CD4-positive, CD25-positive, alpha-beta regulatory T cell (primary cell): ENCODE measurements at places on chromosomes 6 and 20. TPM values are rescaled to one million over a fixed set of nuclear protein-coding genes. Genes with fewer than 3 reads are reported as not detected.

- DNase-seq: peak; percentile 13
Observed at GRCh38 chr6:6856538-6857523, 250.9 kb upstream of the RREB1 start.

Gene PCIF1
- total RNA-seq: 95.3 TPM

Gene RCAN2
- not detected for total RNA-seq

Gene SDCBP2
- total RNA-seq: 1.2 TPM

GRCh38 chr6:126252154-126252553 is 87.8 kb upstream of the CENPW start:
- DNase-seq: no peak

DNA sequence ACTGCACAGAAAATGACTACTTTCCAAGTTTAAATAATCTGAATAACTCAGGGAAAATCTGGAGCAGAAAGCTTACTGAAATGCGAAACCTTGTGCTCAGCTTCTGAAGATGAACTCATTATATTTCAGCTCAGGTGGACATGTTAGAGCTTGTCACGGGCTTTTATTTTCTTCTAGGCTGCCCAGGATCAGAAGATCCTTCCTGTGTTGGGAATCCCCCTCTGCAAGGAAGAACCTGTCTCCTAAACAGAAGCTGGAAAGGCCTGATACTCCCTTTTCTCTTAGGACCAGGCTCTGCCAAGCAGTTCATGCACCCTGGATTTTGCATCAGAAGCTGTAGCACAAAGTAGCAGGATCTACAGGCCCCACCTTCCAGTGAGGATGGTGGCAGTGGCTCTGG is 5.1 kb upstream of the SLC2A12 start:
- no peak for DNase-seq

GRCh38 chr6:142822842-142823241 is 122.1 kb downstream of the HIVEP2 start:
- DNase-seq: no peak

GRCh38 chr20:29878777-29879442 is 1378.6 kb upstream of the DEFB115 start:
- no peak for DNase-seq

DNA sequence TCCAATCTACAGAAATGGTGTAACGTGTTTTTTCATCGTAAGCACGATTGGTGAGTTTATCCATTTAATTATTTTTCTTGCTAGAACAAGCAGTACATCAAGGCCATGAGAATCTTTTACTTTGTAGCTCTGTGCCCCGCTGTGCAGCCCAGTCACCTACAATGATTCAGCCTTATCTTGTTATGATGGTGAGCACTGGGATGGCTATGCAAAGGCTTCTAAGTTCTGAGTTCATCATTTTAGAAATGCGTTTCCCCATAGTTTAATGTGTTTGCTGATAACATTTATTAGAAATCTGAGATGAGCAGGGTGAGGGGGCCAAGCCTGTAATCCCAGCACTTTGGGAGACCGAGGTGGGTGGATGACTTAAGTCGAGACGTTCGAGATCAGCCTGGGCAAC is 111.8 kb upstream of the QKI start:
- DNase-seq: no peak

GRCh38 chr6:157274471-157275226 is 48.7 kb downstream of the TMEM242 start:
- peak; percentile 81 for DNase-seq

Gene ULBP3
- 1.3 TPM for total RNA-seq

DNA sequence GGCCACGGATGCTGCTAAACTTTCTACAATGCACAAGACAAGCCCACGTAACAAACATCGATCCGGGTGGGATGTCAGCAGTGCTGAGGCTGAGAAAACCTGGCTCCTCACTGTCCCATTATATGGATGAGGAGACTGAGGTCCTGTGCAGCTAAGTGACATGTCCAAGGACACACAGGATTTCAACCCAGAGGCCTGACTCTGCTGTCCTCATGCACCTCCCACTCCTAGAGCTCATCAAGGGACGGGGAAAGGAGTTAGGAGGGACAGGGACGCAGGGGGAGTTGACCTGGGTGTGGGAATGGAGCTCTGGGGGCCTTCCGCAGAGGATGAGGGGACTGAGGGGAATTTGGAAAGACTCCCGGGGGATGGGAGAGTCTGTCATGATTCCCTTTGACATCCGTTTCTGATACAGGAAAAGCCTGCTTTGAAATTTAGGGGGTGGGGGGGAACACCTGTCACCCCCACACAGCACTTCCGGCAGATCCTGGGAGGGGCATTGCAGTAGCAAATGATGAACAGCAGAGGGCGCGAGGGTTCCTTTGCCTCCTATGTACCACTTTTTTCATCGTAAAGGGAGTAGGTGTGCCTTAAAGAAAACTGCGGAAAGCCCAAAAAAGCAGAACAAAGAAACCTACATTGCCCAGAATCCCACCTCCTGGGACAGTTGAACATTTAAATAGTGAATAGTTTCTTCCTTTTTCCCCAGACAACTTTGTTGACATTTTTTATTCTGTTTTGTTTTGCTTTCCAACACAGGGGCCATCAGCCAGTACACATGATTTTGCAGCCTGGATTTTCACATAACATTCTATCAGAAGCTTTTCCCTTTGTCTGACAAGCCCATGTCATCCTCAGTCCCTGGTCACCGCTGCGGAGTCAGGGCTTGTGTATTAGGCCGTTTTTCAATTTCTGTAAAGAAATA is 48.6 kb downstream of the SLC2A10 start:
- peak; percentile 38 for DNase-seq

Gene COL20A1
- total RNA-seq: 0.20 TPM

Gene LRRN4
- total RNA-seq: not detected

- DNase-seq: no peak
Observed at GRCh38 chr6:116165596-116165995, 39.7 kb upstream of the COL10A1 start.

DNA sequence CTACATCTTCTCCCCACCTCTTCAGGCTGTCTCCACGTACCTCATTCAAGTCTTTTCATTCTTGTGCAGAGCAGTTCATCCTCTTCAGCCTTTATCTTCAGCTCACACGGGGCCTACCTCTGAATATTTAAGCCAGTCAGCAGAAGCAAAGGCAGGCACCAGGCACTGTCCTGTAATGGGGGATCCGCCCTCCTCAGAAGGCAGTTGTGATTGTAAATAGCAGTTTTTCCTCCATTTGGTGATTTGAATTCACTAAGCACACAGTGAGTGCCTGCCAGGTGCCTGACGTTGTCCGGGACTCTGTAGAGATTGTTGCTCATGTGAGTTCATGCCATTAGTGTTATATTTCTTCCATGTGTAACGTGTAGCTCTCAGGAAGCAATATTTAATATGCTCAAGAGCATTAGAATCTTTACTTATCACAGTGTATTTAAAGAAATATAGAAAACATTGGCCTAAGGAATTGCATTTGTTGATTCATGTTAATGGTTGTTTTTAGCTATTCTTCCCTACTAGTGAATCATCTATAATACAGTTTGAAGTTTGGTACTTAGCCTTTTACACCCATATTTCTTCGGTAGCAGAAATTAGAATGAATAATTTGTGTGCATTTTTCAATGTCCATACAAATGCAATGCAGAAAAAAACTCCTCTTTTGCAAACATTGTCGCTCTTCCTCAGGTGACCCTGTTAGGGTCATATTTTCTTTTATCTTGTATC is 17.9 kb downstream of the BPHL start:
- DNase-seq: no peak

- DNase-seq: no peak
Observed at GRCh38 chr6:50821441-50822077, 2.9 kb downstream of the TFAP2B start.

GRCh38 chr6:15320693-15321092 is 74.8 kb downstream of the JARID2 start:
- DNase-seq: no peak

DNA sequence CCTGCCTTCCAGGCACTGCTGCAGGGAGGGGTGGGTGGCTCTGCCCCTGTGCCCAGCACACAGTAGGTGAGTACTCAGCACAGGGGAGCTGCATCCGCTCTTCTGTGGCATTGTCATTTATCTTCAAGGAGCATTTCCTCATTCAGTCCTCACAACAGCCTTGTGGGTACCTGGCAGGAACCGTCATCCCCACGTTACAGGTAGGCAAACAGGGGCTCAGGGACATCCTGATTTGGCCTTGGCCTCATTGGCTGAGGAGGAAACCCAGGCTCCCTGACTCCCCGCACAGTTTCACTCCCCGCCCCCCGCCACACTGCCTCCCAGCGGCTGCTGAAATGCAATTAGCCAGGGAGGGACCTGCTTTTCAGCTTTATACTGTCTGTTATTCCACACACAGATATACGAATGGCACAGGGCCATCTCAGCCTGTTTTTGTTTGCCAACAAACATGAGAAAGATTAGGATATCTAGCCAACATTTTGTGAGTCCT is 24.2 kb upstream of the PNPLA1 start:
- no peak for DNase-seq

DNA sequence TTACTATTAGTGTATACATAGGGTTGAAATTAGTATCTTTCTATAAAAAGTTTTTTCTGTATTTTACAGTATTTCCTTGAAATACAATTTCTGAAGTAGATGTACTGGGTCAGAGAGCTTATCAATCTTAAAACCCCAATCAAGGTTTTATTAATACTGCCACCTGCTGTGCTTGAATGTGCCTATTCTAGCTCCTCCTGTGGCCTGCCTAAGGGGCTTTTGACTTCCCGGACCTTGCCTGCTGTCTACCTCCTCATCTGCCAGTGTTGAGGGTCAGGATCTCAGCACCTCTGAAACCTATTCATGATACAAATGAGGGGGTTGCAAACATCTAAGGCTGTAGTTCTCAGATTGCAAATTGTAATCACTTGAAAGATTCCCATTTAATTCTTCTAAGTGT is 9.2 kb downstream of the PACRG start:
- DNase-seq: no peak
